NCI-H187 treated with DMSO at 0.1 percent for 48 hours (cell line): ENCODE measurements at places on chromosomes 7 and 10.

DNA sequence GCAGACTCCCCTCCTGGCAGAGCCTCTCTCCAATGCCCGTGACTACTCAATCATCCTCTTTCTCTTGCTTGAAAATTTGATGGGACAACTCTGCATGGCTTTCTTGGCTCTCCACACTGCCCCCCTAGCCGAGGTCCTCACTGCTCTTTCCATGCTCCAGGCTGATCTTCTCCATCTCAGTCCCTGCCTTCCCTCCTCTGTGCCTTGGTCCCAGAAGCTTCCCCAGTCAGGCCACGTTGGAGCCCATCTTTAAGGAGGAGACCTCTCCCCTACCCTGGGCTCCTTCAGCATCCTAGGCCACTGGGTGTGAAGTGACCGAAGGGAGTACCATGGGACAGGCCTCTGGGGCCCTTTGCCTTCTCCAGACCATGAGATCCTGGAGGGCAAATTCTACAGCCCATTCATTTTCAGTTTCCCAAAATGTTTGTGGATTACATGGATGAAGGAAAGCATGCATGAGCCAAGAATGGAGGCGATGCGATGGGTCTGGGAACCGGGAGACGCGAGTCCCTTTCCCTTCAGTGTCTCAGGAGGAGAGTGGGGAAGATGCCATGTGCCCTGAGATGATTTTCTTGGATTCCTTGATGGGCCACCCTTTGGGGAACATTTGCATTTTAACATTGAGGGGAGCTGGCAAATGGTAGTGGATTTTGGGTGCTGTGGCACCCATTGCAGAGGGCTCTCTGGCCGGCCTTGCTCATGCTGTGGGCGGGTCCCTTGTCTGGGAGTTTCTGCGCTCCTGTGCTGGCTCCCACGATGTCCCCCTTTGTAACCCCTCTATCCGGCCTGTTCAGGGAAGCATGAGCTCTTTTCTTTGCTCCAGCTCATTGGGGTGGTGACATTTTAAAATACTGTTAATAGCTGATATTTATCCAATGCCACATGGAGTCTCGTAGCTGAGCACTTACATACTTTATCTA lies 376.6 kb downstream of the RPS24 start:
- DNase-seq: no peak

DNA sequence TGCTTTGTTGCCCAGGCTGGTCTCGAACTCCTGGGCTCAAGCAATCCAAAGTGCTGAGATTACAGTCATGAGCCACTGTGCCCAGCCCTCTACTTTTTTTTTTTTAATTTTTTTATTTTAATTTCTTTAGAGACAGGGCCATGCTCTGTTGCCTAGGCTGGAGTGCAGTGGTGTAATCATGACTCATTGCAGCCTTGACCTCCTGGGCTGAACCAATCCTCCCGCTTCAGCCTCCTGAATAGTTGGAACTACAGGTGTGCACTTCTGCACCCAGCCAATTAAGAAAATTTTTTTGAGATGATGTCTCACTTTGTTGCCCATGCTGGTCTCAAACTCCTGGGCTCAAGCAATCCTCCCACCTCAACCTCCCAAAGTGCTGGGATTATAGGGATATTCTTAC lies 528.6 kb downstream of the GATA3 start:
- DNase-seq: no peak

- no peak for DNase-seq
Measured at GRCh38 chr10:14304046-14304445, 26.7 kb downstream of the FRMD4A start.

- no peak for DNase-seq
Measured at GRCh38 chr7:101156866-101157589, 2.8 kb downstream of the AP1S1 start.

GRCh38 chr10:80870282-80870681 lies 332.6 kb downstream of the SH2D4B start:
- DNase-seq: no peak

DNA sequence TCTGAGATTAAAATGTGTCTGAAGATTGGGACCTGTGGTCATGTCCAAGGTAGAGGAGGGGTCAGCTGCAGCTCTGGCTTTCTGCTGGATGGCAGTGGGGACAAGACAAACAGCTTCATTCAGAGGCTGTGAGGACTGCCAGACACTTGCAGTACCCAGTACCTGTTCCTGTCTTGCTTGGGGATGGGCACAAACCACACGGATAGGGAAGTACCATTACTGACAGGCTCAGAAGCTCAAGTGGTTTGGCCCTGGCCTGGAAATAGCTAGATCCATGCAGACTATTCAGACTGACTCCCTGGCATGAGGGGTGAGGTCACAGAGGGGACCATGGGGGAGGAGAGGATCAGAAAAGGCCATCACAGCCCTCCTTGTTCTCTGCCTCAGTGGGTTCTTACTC lies 56.0 kb upstream of the COMTD1 start:
- no peak for DNase-seq

DNA sequence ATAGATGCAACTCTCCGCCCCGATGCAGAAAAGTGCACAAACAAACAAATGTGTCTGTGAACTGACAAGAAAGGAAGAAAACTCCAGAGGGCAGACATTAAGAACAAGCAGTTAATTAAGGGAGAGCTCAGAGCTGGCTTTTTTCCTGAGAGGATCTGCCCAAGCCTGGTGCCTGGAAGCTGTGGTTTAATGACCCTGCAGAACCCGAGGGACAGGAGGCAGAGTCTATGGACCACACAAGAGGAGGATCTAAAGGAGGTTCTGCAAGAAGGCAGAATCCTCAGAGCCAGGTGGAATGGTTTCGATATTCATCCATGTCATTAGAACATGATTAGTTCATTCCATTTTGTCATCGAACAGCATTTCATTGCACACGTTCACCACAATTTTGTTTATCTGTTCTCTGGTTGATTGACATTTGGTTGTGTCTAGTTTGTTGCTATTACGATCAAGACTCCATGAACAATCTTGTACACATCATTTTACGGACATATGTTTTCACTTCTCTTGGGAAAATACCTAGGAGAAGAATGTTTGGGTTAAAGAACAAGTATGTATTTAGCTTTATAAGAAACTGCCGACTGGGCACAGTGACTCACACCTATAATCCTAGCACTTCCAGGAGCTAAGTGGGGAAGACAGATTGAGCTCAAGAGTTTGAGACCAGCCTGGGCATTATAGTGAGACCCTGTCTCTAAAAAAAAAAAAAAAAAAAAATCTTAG lies 560.2 kb downstream of the CALN1 start:
- DNase-seq: no peak

DNA sequence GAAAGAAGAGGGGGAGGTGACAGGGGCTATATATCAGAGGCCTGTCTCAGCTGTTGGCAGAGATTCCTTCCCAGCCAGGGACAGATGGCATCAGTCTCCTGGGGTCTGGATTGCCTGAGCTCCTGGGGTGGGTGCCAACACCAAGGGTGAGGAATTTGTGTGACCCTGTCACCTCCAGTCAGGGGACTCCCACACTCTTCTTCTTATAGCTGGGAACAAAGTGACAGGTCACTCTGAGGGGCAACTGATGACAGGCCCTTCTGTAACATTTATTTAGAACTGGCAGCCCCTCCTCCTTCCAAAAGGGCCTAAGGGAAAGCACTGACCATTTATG lies 53.7 kb upstream of the DUSP5 start:
- no peak for DNase-seq

DNA sequence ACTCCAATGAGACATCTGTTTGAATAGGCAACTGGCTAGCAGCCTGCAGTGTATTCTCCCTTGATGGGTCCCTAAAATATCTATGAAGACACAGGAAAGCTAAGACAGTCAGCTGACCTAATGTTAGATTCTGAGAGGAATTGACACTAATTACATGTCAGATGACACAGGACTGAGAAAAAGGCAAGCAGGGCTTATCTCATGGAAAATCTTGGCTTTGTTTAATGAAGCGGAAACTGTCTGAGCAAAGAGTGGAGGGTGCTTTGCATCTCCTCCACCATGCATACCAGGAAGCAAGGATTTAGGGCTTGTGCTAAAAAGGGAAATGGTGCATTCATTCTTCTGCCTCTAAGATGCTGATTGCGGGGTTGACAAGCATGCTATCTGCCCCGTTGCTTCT lies 135.5 kb upstream of the GLI3 start:
- DNase-seq: no peak

- DNase-seq: peak; percentile 91
Measured at GRCh38 chr7:64463636-64464375, 99.1 kb downstream of the ZNF680 start.

DNA sequence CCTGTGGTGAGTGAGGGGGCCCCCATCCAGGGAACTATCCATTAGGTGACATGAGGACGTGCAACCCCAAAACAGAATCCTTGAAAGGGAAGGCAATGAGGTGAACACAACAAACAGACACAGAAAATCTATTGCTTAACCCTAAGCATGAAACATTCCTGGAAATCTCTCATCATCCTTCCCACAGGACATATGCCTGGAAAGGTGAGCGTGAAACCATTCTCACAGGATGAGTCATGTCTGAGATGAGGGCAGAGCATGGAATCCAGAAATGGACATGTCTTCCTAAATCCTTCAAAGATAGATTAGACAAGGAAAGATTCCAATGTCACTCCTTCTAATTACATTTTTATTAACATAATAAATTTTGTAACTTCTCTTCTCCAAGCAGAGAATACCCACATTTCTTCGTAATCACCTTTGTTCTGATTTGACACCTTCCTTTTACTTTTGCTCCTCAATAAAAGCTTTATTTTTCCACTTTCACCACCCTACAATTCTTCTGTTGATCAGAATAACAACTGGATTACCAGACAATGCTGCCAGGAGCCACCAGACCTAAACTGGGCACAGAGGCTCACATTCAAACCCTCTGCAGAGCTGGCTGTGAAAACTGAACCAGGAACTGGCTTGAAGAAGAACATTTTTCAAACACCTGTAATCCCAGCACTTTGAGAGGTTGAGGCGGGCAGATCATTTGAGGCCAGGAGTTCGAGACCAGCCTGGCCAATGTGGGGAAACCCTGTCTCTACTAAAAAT lies 67.2 kb downstream of the COBL start:
- no peak for DNase-seq

- no peak for DNase-seq
Measured at GRCh38 chr10:97737770-97738265, 890 bp downstream of the ZFYVE27 start.

GRCh38 chr7:87330942-87331341 lies 14.5 kb upstream of the CROT start:
- DNase-seq: no peak

- no peak for DNase-seq
Measured at GRCh38 chr10:79189181-79189580, 120.4 kb downstream of the ZMIZ1 start.

DNA sequence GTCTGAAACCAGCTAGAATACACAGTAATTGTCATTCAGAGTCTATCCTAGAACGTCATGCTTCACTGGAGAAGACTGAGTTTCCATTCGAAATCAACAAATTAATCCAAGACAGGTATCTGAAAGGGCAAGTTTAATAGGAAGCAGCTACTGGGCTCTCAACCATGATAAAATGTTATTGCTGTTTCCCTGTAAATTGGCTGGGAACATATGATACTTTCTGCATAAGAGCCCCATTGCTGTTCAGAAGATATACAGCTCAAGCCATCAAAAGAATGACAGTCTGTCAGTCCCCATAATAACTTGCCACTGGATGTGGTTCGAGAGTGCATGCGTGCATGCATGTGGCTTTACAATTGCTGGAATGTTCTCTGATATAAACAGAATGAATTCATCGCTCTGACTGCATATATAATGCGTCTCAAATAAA lies 129.0 kb downstream of the HIBADH start:
- peak; percentile 31 for DNase-seq

DNA sequence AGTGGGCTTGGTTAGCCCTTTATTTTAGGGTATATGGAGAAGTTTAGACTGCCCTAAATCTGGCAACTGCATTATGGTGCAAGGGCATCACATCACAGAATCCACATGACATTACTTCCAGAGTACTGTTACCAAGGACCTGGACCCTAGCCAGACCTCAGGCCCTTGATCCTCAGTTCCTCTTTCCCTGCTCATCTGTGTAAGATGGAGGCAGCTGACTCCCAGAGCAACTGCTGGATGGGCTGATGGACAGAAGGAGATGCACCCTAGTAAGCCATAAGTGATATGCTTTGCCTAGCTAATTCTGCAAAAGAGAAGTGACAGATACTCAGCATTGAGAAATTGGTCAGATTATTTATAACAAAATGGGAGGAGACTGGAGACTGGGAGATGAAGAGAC lies 131.7 kb downstream of the DYNC1I1 start:
- no peak for DNase-seq

DNA sequence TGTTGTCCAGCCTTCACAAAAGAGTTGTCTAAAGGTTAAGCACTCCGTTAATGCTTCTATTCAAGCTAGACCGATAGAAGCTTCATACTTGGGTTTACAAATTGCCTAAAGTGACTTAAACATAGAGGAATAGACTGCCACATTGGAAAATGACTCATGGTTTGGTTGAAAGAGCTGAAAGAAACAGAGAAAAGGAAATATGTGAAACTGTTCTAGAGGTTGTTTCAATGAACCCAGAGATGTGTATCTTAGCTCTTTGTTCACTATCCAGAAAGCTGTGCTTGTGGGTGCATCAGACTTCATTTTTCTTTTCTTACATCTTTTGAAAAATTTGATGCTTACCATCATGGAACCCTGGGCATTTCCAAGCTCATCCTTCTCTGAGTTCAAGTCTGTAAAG lies 736.2 kb downstream of the INHBA start:
- no peak for DNase-seq

DNA sequence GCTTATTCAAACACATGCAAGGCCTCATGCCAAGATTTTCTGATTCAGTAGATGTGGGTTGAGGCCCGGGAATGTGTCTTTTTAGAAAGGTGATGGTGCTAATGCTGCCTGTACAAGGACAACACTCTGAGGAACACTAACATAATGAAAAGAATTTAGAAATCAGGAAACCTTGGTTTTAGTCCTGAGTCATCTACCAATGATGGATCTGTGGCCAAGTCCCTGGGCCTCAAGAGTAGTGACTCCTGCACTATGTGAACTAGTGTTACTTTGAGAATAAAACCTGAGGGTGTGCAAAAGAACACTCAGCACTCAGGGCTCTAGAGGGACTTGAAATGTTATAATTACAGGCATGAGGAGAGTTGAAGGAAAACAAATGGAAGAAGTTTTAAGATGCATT lies 741.7 kb upstream of the GALNT17 start:
- no peak for DNase-seq

- no peak for DNase-seq
Measured at GRCh38 chr10:71995887-71996575, 31.8 kb downstream of the CHST3 start.

DNA sequence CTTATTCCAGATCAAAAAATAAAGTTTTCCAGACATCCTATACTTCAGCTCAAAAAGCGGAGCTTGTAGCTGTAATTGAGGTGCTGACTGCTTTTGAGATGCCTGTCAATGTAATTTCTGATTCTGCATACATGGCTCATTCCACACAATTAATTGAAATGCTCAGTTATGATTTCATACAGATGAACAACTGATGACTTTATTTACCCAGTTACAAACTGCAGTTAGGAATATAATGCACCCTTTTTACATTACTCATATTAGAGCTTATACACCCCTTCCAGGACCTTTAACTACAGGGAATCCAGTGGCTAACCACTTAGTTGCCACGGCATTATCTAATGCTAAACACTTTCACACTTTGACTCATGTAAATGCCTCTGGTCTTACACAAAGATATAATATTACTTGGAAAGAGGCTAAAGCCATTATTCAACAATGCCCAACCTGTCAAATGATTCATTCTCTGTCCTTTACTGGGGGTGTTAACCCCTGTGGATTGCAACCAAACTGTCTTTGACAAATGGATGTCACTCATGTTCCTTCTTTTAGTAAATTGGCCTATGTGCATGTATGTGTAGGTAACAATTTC lies 147.3 kb downstream of the ZNF33B start:
- no peak for DNase-seq

GRCh38 chr7:82740246-82740848 lies 296.8 kb upstream of the CACNA2D1 start:
- no peak for DNase-seq

GRCh38 chr10:36507715-36508114 lies 617.7 kb upstream of the ANKRD30A start:
- DNase-seq: no peak
